ENCODE measurements at places on chromosomes 16 and 17.

- no peak for DNase-seq
These were observed at the start of gene ELMO3 for GRCh38 chr16:67199011-67199807. ELMO3 (plus strand) TSS chr16:67199131; CDS start chr16:67199327, 196 bp downstream.

- no peak for DNase-seq
These were observed 17.3 kb downstream of the JPH3 start for GRCh38 chr16:87619360-87620200.

- DNase-seq = no peak
These were observed 3.7 kb upstream of the DNASE1 start for GRCh38 chr16:3650631-3651265.

DNA sequence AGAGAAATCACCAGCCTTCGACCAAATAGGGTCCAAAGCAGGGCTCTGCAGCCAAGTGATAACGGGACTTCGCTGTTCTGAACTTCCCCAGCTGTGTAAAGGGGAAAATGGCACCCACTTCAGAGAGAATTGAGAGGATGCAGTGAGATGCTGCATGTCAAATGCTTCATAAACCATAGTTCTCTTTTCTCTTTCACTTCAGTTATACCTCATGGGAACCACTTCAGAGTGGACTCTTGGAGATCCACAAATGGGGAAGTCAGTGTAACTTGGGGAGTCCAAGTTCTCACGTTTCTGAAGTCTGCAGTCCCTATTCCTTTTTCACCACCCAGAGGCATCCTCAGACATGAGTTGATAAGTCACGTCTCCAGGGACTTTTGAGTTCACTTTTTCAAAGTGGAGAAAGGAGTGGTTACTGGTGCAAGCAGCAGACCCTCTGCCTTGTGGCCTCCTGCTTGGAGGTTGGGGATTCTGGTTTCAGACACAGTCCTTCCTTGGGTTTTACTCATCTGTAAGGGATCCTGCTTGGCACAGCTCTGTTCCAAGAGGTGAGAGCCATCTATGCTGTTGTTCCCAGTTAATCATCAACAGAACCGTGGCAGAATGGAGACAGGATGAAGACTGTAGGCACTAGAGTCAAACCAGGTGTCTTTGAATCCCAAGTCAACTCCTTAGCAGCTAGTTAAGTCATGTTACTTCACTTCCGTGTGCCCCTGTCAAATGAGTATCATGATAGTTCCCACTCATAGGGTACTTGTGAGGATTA is 123.4 kb upstream of the NOL11 start:
- no peak for DNase-seq

GRCh38 chr17:81540676-81541027 is 11.5 kb downstream of the FAAP100 start:
- no peak for DNase-seq

DNA sequence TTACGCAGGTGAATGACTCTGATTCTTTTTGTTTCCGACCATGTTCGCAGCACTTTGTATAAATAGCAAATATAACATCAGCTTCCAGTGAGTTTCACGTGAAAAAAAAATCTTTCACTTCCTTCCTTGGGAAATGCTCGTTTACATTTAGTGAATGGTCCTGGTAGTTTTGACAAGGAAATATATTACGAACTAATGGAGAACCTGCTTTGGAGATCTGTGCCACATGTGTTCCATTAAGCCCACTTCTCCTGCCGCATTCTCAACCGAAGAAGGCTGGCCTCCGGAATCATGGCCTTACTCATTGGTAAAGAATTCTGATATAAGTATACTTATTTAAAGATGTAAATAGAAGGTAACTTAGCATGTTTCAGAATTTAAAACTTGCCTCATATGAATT is 3.6 kb downstream of the CRAMP1 start:
- no peak for DNase-seq

DNA sequence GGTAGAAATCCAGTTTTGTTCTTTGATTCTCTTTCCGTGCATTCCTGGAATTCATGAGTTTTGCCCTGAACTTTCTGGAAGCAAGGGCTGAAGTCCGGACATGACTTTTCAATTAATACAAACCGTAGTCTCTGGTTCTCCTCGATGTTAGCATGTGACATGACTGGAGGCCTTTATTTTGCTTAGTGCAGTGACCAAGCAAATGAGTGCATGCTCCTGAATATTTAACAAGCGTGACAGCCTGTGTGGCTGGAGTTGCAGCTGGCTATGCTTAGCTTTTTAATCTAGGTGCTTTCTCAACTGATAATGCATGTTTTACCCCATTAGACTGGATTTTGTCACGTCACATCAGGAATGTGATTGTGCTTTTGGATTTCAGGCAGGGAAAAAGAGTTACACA is 302.1 kb downstream of the MAP2K6 start:
- no peak for DNase-seq
